Hematopoietic multipotent progenitor cell treated with erythropoietin and hydrocortisone succinate and interleukin-3 and kit ligand, for 8 days (in vitro differentiated cells): ENCODE measurements at places on chromosomes 1 and 21.

- DNase-seq: no peak
Observed at GRCh38 chr1:147643974-147644373, 26.4 kb downstream of the ACP6 start.

DNA sequence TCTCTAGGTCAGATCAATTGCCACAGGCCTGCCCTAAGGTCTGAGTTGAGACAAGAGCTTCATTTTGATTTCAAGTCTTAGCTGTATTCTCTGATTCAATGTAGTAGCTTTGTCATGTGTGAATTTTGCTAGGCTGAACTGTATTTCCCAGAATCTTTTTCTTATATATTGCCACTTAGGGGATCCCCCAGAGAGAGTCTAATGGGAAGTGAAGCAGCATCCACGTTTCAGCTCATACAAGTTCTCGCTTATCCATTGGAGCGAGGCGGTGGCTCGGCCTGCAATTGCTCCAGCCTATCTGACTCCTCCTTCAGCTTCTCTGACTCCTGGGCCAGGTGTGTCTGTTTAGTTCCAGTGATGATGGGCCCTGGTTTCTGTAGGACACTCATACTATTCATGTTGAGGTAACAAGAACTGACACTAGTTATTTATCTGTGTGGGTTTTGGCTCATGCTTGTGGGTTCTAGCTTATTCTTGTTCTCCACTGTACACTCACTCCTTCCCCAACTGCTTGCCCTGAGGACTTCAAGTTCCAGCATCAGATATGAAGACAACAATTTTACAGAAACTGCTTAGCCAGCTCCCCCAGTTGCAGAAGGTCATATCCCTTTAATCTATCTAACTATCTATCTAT is 48.2 kb downstream of the TBX19 start:
- no peak for DNase-seq

GRCh38 chr1:91884459-91885212 is 1.3 kb downstream of the TGFBR3 start:
- no peak for DNase-seq

- DNase-seq: no peak
Observed at GRCh38 chr1:235430991-235431390, 63.8 kb downstream of the TBCE start.

DNA sequence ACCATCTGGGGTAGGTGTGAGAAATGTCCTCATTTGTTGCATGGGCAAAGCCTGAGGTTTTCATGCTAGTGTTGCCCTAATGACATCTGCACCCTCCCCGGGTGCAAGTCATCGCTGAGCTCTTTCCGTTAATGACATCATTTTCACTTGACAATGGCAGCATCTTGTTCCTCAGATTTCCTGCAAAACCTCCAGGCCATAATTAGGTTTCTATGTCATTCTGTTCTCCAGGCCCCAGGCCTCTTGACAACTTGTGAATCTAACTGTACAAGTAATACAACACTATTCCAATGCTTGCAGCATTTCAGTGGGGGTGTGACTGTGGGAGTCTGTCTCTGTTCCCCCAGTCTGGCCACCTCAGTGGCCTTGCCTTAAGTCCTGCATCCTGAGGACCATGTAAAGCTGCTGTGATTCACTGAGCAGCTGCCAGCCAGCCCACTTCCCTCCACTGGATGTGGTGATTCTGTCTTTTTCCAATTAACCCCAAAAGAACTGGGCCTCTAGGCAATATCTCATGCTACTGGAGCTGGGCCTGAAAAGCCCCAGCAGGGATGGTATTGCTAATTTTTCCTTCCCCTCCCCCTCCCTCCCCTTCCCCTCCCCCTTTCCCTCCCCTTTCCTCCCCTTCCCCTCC is 22.8 kb downstream of the RAB7B start:
- no peak for DNase-seq

DNA sequence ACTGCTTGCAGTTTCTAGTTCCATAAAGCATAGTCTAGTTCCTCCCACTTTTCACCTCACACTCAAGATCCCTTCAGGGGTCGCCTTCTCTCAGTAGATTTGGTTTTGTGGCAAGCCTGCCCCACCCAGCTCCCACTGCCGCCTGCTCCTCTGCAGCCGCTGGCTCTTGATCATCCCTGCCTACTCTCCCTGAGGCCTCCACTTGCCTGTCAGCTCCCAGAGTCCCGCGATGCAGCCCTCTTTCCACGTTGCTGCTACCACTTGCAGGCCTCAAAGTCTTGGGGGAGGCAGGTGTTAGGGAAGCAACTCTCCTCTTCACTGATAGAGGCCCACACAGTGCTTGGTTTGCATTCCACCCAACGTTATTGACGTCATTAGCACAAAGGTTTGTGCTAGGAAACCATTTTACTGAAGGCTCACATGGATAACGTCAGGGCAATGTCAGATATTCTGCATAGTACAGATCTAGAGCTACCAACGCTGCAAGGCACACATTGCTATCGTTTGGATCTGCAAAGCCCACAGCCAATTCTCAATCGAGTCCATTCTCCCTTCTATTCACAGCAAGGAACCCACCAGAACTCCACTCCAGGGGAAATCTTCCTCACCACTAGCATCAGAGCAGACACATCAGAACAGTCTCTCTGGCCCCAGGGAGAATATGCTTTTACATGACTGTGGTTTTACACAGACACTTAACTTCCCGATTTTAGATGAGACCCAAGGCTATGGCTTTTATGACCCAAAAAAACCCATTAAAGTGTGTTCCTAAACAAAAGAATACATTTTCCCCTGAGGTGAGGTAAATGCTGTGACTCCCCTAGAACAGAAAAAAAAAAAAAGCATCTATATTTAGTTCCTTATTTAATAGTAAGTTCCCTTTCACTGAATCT is 519.5 kb upstream of the CAMK1G start:
- no peak for DNase-seq

DNA sequence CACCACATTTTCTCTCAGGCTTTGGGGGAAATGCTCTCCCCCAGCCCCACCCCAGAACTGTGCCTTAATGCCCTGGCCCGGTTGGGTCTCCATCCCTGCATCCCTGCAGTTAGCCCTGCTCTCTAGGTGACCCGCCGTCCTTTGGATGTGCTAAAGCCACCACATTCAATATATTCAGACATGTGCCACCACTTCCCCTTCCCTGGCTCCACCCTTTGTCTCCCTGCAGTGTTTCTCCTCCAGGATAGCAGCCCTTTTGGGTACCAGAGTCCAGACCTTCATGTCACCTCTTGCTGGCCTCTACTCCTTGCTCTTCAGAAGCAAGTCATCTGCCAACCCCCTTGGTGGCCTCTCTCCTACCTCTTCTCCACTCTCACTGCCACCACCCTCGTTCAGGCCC is 41.8 kb downstream of the RUNX1 start:
- DNase-seq: no peak

GRCh38 chr1:29973406-29973805 is 737.1 kb downstream of the PTPRU start:
- no peak for DNase-seq

DNA sequence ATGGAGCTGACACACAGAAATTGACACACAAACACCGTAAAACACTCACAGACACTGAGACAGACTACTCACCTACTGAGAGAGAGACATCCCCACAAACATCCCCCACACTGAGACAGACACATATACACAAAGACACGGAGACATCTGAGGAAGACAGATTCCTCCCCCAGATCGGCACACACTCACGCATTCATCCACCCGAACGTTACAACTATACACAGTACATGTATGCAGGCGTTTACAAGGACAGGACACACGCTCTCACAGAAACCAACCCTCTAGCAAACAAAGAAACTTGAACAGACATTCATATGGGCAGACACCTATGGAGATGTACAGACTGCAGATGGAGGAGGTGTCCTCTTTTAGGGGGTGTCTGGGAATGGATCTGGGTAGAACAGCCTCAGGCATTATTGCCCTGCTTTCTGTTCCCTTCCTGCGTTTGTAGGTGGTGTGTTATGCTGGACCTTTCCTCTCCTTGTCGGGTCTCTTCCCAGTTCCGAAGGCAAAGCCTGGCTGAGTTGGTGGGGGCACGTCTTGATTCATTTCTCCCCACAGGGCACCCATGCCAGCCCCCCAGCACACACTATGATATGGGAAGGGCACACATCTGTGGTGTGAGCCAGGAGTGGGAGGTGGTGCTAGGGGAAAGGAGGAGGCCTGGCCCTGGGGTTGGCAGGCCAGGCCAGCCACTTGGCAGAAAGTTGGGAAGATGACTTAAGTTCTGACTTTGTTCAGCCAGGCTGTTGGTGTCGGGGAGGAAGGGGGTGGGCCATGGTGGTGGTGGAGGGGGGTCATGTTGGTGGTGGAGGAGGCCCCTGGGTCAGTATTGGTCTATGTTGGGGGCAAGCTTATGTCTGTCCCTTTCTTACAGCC is 1.5 kb downstream of the KIRREL1 start:
- DNase-seq: no peak

GRCh38 chr1:90821152-90821787 is 104.2 kb upstream of the BARHL2 start:
- no peak for DNase-seq

GRCh38 chr1:156860113-156860627 is 495 bp upstream of the NTRK1 start:
- DNase-seq: peak; percentile 49

GRCh38 chr1:237999426-238000052 is 108.8 kb upstream of the ZP4 start:
- no peak for DNase-seq

GRCh38 chr1:74423471-74423870 is 88.9 kb downstream of the LRRC53 start:
- no peak for DNase-seq

DNA sequence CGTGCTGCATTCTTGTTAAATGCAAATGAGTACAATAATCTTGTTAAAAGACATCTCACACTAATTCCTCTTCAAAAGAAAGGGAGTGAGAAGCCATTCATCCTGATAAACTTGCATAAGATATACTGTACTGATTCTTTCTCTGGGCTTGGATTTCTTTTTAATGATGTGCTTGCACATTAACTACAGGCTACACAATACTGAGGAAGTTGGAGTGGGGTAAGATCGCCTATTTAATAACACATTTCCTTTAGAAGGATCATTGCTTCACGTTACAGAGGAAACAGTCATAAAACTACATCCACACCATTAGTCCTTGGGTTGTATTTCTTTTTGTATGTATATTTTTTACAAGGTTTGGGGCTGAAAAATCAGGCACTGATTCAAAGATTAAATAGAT is 36.6 kb downstream of the NRIP1 start:
- no peak for DNase-seq

DNA sequence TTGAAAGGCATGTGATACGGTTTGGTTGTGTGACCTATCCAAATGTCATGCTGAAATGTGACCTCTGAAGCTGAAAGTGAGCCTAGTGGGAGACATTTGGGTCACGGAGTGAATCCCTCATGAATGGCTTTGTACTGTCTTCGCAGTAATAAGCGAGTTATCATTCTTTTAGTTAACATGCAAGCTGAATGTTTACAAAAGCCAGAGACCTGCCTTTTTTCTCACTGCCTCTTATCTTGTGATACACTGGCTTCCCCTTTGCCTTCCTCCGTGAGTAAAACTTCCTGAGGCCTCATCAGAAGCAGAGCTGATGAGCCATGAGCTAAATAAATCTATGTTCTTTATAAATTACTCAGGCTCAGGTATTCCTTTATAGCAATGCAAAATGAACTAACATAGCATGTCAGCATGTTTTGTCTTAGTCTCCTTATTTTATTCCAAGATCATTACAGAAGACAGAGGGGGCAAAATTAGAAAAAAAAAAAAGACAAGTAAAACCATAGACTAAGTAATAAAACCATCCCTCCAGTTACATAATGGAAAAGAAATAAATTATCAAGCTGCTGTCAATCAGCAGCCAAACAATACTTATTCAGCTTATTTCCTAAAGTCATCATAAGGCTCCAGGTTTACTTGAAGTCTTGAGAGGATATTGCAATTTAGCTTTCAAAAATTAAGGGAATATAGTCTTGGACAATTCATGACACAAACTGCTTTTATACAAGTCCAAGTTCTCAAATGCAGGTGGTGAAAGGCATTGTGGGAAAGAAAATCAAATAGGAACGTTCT is 12.1 kb downstream of the RGS18 start:
- peak; percentile 63 for DNase-seq

- no peak for DNase-seq
Observed at GRCh38 chr1:939511-940106, 15.9 kb downstream of the SAMD11 start.

DNA sequence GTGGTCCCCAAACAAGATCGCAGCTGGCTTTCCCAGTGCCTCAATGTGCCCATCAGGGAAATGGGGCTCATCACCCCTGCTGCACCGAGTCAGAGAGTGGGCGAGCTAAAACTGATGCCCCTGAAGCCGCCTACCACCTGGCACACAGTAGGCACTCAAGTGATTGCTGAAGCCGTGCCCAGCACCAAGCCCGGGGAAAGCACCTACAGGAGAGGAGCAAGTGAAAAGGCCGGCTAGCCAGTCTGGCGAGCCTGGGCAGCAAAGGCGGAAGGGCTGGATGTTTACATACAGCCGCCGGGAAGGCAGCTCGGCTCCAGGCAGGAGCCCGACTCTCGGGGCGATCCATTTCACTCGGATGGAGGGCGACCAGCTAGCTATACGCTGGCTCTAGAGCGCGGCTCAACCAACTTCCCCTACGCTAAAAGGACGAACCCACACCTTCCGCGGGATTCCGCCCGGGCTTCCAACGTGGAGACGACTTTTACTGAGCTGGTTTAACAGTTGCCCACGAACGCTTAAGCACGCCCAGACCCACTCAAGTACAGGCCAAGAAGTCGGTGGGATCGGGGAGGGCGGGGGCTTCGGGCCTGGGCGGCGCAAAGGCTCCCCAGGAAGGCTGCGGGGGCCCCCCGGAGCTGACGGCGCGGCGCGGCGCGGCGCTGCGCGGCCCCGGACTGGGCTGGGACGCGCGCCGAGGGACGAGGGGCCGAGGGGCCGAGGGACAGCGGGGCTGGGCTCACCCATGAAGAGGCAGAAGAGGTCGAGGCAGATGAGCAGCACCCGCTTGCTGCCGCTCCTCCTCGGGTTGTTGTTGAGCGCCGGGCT is 1.0 kb downstream of the PLPP3 start:
- peak; percentile 17 for DNase-seq

GRCh38 chr1:209409780-209410179 is 173.7 kb upstream of the CAMK1G start:
- DNase-seq: no peak

DNA sequence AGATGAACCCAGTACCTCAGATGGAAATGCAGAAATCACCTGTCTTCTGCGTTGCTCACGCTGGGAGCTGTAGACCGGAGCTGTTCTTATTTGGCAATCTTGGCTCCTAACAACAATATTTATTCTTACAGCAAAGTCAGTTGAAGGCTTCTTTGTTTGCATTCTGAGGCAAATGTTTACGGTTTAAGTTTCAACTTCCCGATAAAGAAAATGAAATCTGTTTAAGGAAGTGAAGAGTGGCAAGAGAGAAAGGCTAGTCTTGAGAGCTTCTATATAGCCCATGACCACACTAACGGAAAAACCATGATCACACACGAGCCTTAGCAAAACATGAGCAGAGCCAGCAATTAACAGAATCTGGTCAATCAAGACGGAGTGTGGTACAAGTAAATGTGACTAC is 122.6 kb upstream of the ZNHIT6 start:
- DNase-seq: no peak

GRCh38 chr1:25427696-25428095 is 3.0 kb upstream of the MACO1 start:
- no peak for DNase-seq
